ENCODE measurements at places on chromosomes 11 and 22.

GRCh38 chr22:25970374-25970911, 198.8 kb upstream of the SEZ6L start:
- DNase-seq: peak; percentile 67

DNA sequence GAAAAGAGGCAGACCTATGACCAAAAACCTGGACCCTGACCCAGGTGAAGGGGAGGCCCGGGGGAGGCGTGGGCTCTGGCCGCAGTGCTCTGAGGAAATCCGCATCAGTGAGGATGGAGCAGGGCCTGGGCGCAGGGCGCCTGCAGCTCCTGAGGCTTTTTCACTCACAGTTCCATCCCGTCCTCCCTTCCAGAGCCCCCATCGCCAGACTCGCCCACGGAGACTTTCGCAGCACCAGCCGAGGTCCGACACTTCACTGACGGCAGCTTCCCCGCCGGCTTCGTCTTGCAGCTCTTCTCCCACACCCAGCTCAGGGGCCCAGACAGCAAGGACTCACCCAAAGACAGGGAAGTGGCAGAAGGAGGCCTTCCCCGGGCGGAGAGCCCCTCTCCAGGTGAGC, 5.4 kb downstream of the SPINDOC start:
- DNase-seq: no peak

- DNase-seq: no peak
These were observed 2.3 kb downstream of the ATG16L2 start for GRCh38 chr11:72816404-72816990.

GRCh38 chr22:24230911-24231656, 13.8 kb downstream of the GGT5 start:
- no peak for DNase-seq

DNA sequence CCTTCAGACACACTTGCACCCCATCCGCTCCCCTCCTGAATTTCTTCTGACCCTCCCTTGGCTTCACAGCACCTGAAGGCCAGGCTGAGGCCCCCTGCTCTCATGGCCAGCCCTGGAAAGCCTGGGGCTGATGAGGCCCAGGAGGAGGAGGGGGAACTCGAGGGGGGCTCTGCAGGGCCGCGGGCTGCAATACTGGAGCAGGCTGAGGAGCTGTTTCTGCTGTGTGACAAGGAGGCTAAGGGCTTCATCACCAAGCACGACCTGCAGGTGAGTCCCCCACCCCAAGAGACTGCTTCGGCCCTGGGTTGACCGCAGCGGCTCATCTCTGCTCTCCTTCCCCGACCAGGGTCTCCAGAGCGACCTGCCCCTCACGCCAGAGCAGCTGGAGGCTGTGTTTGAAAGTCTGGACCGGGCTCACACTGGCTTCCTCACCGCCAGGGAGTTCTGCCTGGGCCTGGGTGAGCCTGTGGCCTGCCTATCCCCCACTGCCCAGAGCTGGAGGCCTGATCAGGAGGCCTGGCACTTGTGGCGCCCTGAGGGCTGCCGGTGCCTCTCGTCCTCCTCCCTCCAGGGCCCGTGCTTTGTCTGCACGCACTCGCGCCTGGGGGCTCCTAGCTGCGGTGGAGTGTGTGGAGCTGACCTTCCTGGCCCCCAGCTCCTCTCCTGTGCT, 922 bp downstream of the CRACR2B start:
- DNase-seq: no peak

DNA sequence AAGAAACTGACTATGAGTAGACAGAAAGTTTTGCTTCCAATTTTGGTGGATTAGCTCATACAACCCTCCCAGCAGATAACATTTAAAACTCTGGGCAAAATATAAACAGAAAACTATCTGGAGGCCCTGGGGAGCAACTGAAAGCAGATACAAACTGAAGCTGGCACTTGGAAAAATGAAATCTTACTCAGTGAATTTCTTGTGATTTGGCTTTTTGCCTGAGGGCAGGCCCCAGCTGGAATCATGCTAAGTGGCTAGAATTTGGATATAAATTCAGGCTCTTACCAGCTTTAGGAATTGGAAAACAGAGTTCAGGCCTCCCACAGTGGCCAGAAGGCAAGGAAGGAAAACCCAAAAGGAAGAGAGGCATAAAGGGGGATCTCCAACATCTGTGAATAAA, 85.8 kb downstream of the EFCAB6 start:
- DNase-seq: no peak

GRCh38 chr11:72716290-72716689, 35.9 kb downstream of the ARAP1 start:
- DNase-seq: no peak

DNA sequence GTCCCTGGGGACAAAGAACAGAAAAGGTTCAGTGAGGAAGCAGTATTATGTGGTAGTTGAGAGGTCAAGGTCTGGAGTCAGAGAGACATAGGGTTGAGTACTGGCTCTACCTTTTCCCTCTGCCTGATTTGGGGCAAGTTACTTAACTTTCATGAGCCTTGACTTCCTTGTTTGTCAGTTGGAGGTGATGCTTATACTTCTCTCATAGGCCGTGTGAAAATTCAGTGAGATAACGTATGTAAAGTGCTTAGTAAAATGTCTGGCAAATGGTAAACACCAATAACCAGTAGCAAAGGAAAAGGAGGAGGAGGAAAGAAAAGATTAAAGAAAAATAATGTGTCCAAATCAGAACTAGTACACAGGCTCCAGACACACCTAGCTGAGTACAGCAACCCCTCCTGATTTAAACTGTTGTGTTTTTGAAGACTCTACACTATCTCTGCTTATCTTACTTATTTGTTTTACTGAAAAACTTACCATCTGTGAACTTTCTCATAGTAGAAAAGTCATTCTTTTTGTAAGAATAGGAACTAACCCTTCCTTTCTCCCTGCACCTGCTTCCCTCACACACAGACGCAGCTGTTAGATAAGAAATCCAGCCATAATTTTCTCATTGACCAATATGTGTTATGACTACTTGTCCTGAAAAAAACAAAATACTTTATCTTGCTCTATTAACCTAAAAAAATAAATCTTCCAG, 126.9 kb downstream of the CD44 start:
- DNase-seq: no peak

Data from left forelimb (tissue), 1 donor.